ENCODE measurements at places on chromosomes 5 and 9.
A peak's percentile ranks its signal among the peaks of the same experiment; 100 is the strongest.

DNA sequence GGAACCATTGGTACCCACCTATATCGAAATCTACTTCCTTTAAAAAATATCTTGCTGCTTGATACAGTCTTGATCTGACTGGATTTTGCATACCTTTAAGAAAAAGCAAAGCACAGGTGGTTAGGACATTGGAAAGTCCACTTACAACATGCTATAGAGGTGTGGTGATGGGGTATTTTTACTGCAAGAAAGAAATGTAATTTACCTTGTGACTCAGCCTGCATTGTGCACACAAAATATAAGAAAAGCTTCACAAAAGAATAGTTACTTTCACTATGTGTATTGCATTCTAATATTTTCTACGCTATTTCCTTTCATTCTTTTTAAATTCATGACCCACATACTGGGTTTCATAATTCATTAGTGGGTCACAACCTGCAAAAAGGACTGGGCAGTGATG lies 236.2 kb upstream of the RASEF start:
- DNase-seq: no peak

- peak; percentile 44 for DNase-seq
Observed at GRCh38 chr9:21110708-21111576, 30.7 kb downstream of the IFNW1 start.

- no peak for DNase-seq
Observed at GRCh38 chr5:95285409-95285755, 488 bp upstream of the MCTP1 start.

GRCh38 chr9:11366585-11367129 lies 753.9 kb upstream of the PTPRD start:
- no peak for DNase-seq

- DNase-seq: no peak
Observed at GRCh38 chr5:15620501-15620900, 120.5 kb downstream of the FBXL7 start.

DNA sequence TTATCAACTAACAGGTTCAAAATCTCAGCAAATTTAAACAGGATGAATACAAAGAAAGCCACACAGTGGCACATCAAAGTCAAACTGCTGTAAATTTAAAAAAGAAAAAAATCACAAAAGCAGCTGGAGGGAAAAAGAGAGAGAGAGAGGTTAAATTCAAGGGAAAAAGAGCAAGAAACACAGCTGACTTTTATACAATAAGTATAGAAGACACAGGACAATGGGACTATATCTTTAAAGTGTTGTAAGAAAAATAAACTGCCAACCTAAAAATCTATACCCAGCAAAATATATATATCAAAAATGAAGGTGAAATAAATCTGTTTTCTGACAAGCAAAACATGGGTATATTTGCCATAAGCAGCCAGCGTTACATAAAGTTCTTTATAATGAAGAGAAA lies 261.5 kb downstream of the TLE1 start:
- no peak for DNase-seq

DNA sequence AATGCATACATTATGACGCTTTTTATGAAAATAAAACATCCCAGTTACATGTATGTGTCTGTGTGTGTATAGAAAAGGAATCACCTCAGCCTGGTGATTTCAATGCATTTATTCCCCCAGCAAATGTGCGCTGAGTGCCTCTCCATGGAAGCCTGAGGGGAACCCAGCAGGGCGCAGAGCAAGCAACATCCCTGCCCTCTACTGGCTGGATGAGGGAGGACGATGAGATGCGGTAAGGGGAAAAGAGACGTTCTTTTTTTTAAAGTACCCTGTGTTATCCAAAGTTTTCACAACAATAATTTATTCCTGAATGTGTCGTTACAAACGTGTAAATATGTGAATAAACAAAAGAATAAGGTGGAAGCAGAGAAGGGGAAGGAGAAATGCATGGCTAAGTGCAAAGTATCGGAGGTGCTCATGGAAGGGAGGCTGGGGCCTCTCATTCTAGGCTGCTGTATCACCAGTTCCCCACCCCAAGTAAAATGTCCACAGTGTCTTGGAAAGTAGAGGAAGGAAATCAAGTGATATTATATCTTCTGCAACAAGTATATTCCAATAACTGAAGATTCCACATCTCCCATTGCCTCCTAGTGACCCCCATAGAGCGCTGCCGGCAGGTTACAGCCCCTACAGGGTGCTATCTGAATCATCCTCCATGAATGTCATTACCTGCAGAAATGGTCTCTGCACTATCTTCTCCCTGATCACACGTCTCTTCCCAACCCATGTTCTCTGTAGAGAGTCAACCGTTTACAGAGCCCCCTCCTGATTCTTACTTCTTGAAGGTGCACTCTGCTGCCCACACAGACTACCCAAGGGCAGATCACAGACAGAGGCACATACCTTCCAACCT lies 13.0 kb upstream of the ABLIM3 start:
- no peak for DNase-seq

DNA sequence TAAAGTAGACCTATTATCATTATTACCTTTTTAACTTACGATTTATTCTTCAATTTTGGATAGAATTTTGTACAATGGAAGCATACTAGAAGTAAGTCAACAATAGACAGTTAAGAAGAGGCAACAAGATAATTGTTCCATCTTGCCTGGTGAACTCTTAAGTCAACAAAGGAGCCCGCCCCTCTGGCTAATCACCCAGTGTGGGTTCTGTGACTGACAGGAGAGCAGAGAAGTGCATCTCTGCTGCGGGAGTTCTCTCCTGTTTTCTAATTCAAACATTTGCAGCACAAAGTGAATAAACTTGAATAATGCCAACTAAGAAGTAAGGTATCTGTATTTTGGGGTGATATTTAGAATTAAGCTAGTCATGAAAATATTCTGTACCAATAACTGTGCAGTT lies 6.7 kb upstream of the ISL1 start:
- no peak for DNase-seq

DNA sequence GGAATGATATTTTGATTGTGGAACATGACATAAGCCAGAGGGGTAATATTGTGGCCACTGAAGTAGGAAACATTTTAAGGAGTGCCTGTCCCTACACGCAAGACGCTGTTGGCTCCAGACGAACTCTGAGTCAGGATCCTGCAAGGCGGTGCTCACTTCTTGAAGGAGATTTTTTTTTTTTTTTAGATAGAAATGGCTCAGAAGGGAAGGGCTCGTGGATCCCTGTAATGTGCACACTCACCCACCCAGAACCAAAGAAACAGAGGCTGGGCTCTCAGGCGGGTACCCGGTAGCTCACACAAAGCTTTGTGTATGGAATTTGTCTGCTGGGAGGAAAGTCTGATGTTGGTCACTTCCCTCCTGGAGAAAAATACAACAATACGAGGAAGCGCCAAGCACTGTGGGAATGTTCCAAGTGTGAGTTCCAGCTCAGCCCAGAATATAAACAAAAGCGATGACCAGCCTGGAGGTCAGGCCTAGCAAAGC lies 25.7 kb downstream of the RAPGEF1 start:
- no peak for DNase-seq

- no peak for DNase-seq
Observed at GRCh38 chr5:158224253-158224652, 365.3 kb upstream of the CLINT1 start.

DNA sequence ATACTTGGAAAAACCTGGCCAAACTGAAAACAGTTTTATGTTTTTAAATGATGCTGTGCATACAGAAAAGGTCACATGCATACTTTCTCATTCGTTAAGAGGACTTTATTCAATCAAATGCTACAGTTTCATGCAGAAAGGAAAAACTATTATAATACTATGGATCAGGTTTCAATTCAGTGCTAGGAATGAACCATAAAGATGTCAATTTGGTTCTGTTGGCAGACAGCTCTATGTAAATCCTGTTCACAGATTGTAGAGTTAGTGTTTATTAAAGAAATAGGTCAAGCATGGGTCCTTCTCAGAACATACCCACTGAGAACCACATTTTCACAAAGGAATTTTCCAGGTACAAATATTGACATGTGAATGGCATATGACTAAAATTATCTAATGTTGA lies 57.1 kb downstream of the RETREG1 start:
- DNase-seq: no peak

GRCh38 chr9:69186841-69187611 lies 12.9 kb downstream of the TJP2 start:
- DNase-seq: no peak

- no peak for DNase-seq
Observed at GRCh38 chr5:73160239-73160671, 12.7 kb upstream of the TMEM174 start.

GRCh38 chr9:75033791-75034473 lies 5.8 kb upstream of the CARNMT1 start:
- no peak for DNase-seq

GRCh38 chr9:114087721-114088120 lies 9.6 kb upstream of the AMBP start:
- DNase-seq: no peak

- DNase-seq: no peak
Observed at GRCh38 chr5:127988146-127988760, 95.3 kb upstream of the SLC12A2 start.

DNA sequence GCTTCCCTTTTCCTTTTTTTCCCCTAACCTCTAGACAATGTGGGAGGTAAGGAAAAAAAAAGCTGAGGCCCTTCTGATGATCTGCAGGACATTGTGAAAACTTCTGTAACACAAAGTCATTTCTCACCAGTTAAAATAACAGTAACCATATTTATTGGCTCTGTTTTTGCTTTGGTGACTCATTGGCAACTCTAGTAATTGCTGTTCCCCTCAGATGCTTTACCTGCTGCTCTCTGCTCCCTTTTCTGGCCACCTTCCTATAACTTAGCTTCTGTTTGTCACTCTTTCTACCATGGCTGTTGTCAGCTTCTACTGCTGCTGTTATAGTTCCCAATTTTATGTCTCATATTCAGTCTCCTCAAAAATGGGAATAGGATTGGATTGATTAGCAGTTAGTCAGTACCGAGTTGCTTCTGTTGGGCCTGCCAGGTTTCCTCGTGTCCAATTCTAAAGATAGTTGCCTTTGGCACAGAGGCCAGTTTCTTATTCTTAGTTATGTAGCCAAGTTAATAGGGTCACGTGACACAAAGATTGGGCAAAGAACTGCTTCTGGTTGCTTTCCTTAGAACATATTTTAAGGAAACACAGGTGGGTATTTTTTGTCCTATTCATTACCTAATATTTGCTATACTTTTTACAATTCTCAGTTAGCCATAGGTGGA lies 16.8 kb downstream of the SCAMP1 start:
- DNase-seq: no peak

- no peak for DNase-seq
Observed at GRCh38 chr9:124190761-124191160, 67.0 kb upstream of the NEK6 start.

DNA sequence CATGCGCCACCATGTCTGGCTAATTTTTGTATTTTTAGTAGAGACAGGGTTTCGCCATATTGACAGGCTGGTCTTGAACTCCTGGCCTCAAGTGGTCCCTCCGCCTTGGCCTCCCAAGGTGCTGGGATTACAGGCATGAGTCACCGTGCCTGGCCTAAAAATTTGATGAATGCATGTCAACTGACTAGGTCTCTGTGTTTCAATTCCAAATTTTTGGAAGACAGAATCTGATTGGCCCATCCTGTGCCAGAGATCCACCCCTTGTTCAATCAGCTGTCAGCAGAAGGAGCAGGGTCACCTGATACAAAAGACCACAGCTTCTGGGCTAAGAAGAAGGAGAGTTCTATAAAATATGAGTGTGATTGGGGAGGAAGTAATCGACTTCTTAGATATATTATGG lies 43.5 kb upstream of the COL15A1 start:
- DNase-seq: no peak

DNA sequence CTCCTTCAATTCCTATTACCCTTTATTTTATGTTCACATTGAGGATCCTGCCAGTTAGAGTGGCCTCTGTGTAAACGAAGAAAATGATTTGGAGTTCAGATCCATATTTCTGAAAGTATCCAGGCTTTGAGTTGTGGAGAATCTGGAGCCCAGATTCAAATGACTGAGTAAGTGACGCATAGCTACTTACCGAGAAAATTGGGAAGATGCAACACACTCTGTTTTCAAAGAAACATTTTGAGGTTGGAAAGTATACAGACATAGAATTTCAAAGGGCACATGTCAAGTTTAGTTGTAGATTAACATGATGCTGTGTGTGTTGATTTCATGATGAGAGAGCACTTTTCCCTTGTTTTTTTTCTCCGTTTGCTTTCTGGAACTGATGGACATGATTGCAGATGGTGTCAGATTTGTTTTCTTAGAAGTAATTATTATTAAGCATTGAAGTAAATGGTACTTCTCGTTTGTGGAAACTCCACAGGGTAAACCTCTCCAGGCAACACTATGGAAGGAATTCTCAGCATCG lies 148.1 kb downstream of the KDM4C start:
- no peak for DNase-seq

- DNase-seq: no peak
Observed at GRCh38 chr9:70477146-70477745, 62.8 kb upstream of the KLF9 start.

GRCh38 chr9:95834281-95834907 lies 41.1 kb upstream of the ERCC6L2 start:
- DNase-seq: no peak

GRCh38 chr5:174843263-174844250 lies 119.2 kb downstream of the MSX2 start:
- DNase-seq: no peak

- no peak for DNase-seq
Observed at GRCh38 chr5:91535499-91535898, 152.4 kb upstream of the ARRDC3 start.

DNA sequence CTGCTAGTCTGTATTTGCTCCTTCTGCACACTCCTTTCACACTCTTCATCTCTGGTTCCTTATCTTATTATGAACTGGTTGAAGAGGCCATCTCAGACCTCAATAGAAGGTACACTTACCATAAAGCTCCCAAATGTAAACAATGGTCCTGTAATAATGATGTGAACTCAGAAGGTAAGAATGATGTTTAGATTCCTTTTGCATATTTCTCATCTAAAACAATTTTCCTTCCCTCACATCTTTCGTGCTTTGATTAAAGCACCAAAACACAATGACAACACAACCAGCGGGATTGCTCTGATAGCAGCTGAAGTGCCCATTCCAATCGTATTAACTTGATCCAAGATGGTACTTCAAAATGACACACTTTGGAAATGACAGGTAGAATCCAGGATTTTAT lies 34.3 kb downstream of the NFIB start:
- DNase-seq: no peak

DNA sequence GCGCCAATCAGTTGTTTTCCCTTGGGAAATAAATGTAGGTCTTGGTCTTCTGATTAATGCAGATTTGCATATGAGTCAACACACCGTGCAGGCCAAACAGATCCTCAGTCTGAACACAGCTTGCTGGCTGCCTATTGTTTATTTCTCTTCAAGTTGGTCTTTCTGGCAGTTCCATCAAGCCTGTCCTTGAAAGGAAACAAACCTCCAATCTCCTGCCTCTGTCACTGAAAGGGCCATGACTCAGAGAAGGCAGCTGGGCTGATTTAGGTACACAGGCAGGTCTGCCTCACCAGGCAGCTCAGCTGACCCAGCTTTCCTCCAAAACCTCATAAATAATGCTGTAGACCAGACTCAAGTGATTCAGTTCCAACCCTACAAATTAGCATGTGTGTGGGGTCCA lies 175.9 kb downstream of the MAN2A1 start:
- DNase-seq: no peak
